ENCODE measurements at places on chromosomes 5 and 9.

DNA sequence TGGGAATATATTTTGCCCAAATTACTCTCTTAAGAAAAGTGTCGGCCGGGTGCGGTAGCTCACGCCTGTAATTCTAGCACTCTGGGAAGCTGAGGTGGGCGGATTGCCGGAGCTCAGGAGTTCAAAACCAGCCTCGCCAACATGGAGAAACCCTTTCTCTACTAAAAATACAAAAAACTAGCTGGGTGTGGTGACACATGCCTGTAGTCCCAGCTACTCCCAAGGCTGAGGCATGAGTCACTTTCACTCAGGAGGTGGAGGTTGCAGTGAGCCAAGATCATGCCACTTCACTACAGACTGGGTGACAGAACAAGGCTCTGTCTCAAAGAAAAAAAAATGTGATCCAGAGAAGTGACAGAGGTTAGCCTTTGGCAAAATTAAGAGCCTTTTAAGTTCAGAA, 26.4 kb upstream of the TMEM171 start:
- no peak for DNase-seq

- DNase-seq, result no peak
Observed at GRCh38 chr9:15298362-15298761, 8.7 kb downstream of the TTC39B start.

GRCh38 chr5:140965905-140966292, 377 bp upstream of the PCDHAC2 start:
- no peak for DNase-seq

- DNase-seq, result no peak
Observed at GRCh38 chr9:2755285-2755684, 38.0 kb downstream of the KCNV2 start.

DNA sequence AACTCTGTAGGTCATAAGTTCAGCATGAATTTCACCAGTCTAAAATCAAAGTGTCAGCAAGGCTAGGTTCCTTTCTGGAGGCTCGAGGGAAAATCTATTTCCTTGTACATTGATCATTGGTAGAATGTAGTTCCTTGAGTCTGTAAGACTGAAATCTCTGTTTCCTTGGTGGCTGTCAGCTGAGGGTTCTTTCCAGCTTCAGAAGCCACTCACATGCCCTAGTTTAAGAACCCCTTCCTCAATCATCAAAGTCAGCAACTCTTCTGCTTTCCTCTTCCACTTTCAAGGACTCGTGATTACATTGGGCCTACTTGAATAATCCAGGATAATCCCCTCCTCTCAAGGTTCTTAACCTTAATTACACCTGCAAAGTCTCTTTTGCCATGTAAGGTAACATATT, 4.9 kb upstream of the SCAMP1 start:
- DNase-seq, result no peak

DNA sequence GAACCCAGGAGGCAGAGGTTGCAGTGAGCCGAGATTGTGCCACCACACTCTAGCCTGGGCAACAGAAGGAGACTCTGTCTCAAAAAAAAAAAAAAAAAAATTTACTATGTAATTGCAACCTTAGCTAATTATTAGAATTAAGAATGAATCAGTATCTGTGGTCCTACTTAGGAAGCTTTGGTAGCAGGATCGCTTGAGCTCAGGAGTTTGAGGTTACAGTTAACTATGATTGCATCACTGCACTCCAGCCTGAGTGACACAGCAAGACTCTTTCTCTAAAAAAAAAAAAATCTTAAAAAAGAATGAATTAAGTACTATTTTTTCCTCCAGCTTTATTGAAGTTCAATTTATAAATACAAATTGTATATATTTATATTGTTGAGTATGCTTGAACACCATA, 16.7 kb downstream of the NDUFAF2 start:
- no peak for DNase-seq

GRCh38 chr5:179209359-179210150, 135.7 kb downstream of the ADAMTS2 start:
- no peak for DNase-seq

DNA sequence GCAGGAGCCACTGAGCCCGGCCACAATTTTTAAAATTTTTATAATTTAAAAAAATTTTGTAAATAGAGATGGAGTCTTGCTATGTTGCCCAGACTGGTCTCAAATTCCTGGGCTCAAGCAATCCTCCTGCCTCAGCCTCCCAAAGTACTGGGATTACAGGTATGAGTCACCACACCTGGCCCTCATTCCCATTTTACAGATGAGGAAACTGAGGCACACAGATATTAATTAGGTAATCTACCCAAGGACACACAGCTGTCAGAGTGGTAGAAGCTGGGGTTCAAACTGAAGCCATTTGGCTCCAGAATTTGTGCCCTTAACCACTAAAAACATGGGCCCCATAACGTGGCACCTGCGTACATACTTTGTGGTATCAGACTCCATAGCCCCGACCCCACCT, 7.5 kb downstream of the TRUB2 start:
- DNase-seq, result no peak

- no peak for DNase-seq
Observed at GRCh38 chr5:108728566-108729241, 19.0 kb upstream of the FER start.

DNA sequence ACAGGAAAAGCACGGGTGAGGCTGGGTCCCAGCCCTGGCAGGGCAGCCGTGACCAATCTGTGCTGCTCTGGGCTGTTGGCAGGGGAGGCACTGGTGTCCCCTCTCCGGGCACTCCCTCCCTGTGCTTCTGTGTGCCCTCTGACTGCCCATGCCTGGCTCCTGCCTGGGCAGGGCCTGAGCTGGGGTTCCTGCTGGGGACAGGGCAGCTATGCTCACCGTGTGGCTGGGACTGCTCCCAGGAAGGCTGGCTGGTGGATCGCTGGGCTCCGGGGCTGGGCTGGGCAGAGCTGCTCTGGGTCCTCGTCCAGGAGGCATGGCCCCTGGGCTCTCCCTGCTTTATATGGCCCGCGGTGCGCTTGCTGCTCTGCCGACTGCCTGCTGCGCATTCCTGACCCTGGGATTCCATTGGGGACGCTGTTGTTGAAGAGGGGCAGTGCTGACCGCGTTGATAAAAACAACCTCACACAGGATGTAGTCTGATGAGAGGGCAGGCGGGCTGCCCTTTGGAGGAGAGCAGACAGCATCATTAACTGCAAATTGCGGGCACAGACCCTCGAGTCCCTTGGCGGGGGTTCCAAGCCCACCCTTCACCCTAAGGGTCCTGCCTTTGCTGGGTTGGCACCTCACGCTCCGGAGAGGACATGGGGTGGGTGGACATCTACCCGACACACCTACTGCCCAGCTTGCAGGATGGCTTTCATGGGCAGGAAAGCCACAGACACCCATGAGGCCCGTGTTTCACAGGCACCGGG, 955 bp downstream of the QRFP start:
- no peak for DNase-seq

DNA sequence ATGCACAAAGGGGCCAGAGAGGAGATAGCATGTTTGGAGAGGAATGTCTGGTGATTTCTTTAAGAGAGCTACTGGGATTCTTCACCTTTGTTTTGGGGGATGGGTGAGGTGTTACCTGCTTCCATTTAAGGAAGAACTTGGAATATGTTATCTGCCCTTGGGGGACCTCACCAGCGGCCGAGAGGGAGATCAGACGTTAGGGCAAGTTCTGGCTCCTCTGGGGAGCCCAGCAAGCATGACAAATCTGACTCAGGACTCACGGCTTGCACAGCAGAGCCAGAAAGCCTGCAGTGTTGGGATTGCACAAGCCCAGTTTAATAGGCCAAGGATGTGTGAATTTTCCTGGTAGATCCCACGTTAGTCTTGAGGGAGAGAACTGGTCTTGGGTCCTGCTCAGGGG, 40.3 kb downstream of the SLC28A3 start:
- DNase-seq, result no peak

Measured in NCI-H187 treated with DMSO at 0.1 percent for 48 hours (cell line).